ENCODE measurements at places on chromosomes 4 and X. TPM values are rescaled to one million over a fixed set of nuclear protein-coding genes. Genes with fewer than 3 reads are reported as not detected.

Gene DGAT2L6
- total RNA-seq: not detected

Gene HSPA4L
- 3.7 TPM for total RNA-seq

- DNase-seq: peak; percentile 24
Observed at GRCh38 chr4:6019316-6020263, 1.4 kb upstream of the C4orf50 start.

Gene PHEX
- total RNA-seq: not detected

DNA sequence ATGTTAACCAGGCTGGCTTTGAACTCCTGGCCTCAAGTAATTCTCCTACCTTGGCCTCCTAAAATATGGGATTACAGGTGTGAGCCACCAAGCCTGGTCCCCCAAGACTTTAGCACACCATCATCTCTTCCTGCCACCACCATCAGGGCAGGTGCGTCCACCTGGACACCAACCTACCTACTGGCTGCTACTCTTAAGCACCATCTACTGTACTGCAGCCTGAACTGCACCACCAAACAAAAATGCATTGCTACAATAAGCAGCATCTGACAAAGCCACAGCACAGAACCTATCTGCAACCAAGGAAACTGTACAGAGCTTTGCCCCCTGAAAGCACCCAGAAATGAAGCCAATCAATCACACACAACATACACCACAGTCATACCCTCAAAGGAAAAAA is 139.7 kb downstream of the EFHC2 start:
- DNase-seq: no peak

GRCh38 chr4:48588230-48589097 is 98.4 kb downstream of the ZAR1 start:
- DNase-seq: no peak

Gene PFKFB1
- not detected for total RNA-seq
